ENCODE measurements at places on chromosomes 5 and 9.

- no peak for DNase-seq
Observed at GRCh38 chr5:84362061-84362720, 22.5 kb downstream of the EDIL3 start.

- no peak for DNase-seq
Observed at GRCh38 chr9:102767076-102767475, 228.1 kb upstream of the CYLC2 start.

DNA sequence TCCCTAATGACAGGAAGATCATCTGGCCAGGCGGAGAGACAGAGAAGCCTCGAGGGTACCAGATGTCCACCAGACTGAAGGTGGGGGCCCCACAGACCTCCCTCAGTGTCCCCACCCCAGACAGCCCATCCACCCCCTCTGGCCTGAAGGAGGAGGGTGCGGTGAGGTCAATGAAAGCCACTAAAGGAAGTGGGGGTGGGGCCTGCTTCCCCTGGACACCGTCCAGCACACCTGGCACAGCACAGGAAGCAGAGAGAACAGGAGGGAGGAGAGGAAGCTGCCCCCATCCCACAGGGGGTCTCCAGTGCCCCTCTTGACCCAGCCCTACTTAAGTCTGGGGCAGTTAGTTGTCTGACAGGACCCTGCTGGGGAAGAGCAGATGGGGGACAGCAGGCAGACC is 11.2 kb downstream of the LRRC26 start:
- no peak for DNase-seq

DNA sequence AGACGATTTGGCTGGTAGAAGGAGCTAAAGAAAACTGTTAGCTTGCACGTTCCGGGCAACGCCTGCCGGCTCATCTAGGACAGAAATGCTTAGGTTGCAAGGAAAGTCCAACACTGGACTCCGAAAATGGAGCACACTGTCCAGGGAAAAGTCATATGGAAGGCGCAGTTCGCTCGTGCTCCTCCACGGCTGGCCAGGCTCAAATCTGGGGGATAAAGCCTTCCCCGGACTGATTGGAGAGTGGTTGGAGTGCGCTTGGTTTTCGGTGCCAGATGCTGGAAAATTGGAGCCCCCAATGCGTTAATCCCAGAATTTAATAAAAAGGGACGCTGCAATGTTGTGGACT is 955 bp downstream of the CDH6 start:
- DNase-seq, result no peak

DNA sequence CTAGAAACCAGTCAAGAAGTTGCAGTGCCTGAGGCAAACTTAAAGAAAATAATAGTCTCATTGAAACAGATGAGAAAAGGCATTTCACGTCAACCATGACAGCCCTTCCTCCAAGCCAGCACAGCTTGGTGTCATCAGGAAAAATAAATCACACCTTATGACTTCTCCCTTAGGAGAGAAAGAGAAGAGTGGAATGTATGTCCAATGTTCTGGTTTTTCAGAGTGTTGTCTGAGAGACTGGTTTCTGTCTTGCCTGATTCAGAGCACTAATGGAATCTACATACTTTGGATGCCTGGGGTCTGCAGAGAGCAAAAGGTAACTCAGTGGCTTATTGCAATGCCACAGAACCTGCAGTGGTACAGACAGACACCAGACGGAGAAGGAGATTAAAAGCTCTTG is 105.5 kb upstream of the PDE4D start:
- DNase-seq, result no peak

DNA sequence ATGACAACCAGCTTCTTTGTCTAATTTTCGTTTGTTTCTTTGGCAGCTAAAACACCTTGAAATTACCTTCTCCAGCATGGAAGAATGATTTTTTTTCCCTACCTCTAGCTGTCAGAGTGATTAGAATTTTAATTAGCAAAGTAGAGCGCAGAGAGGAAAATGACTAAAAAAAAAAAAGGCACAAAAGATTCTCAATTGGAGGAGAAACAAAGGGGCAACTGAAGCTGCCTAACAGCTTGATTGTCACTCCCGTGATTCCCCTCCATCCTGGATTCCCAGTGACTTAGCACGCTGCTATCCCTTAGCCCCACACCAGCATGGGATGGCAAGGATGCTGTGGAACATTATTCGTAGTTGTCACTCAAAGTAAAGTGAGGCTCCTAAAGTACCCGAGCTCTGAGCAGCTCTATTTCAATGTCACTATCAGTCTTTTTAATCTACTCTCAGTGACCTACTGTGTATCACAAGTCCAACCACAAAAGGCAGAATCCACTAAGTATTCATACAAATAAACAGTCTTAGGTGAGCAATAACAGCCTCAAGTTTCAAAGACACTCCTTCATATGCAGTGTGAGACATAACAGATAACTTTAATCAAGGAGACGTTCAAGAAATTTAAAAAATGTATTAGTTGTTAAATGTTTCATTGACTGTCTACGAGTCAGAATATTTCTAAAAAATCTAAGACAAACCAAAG is 710.0 kb upstream of the GRAMD2B start:
- DNase-seq, result no peak

DNA sequence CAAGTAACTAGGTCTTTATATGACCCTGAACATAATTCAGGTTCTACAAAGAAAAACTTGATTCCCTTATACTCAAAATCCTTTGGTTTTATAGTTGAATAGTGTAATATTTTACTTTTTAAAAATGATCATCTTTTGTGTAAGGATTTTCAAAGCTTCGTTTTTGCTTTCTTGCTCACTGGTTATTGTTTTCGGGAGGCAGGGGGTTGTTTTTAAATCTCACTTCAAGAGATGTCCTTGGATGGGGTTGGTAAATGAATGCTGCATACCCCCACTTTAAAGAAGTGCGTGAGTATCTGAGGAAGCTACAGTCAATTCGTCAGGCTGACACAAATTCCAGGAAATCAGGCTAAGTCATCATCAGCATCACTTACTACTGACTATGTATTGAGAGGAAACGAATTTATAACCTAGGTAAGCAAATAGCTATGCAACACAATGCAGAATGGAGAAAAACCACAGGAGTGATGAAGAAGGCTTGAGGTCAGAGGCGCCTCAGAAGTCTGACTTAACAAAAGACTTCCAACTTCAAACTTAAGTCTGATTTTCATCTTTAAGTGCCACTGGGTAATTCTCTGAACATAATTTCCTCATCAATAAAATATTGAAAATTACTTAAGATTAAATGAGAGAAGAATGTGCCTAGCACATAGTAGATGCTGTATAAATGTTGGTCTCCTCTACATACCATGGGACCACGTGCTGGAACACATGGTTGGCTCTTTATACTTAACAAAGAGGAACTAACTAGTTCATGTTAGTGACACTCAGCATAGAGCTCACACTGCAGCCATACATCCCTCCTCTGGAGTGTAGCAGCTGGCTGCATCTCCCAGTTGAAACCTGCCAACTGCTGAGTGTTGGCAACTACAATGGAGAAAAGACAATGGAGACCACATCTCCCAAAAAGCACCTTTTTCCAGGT is 106.0 kb upstream of the KIF2A start:
- DNase-seq, result no peak

GRCh38 chr5:144032375-144032774 is 138.1 kb downstream of the YIPF5 start:
- no peak for DNase-seq

DNA sequence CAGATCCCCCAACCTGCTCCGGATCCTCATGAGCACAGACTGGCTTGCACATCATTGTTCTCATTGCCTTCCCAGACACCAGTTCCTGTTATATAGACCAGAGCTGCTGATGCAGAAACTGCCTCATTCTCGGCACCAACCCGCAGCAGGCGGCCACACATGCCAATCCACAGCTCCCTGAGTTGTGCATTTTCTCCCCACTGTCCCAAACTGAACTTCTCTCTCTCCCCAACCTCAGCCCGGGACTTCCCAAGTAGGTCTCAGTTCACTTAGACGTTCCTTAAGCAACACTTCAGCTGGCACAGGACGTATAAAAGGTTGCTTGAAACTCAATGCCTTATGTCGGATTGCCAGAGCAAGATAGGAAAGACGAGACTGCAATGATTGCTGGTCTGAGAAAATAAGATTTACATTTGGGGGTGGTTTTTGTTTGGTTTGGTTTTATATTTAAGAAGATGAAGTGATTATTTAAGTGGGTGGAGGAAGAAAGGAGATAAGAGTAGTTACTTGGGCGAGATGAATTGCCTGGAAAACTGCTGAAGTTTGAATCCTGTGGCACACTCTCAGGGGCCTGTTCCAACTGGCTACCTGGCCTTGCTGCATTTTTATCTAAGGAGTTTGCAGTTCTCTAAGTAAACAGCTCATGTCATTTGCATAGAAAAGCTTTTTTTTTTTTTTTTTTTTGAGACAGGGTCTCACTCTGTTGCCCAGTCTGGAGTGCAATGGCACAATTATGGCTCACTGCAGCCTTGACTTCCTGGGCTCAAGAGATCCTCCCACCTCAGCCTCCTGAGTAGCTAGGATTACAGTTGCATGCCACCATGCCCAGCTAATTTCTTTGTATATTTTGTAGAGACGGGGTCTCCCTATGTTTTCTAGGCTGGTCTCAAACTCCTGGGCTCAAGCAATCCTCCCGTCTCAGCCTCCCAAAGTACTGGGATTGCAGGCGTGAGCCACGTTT is 155.4 kb downstream of the GOLPH3 start:
- no peak for DNase-seq

GRCh38 chr9:20112205-20112783 is 323.5 kb upstream of the SLC24A2 start:
- DNase-seq, result no peak

- no peak for DNase-seq
Observed at GRCh38 chr9:81605170-81605670, 84.1 kb downstream of the TLE1 start.

DNA sequence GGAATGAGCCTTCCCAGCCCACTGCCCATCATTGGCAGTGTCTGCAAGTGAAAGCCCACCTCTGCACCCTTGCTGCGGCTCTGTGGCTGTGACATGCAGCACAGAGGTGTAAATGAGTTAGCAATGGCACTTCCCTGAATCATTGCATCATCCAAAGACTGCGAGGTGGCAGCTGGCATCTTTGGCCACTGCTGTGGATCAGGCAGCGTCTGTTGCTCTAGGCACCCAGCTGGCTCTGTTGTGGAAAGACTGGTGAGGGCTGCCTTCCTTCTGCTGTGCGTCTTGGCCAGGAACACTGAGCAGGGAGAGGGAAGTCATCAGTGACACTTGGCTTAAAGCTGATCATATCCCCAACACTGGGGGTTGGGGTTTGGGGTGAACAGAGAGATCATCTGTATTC is 64.5 kb downstream of the MFAP3 start:
- DNase-seq, result no peak

- no peak for DNase-seq
Observed at GRCh38 chr5:30878296-30878695, 315.2 kb upstream of the CDH6 start.

DNA sequence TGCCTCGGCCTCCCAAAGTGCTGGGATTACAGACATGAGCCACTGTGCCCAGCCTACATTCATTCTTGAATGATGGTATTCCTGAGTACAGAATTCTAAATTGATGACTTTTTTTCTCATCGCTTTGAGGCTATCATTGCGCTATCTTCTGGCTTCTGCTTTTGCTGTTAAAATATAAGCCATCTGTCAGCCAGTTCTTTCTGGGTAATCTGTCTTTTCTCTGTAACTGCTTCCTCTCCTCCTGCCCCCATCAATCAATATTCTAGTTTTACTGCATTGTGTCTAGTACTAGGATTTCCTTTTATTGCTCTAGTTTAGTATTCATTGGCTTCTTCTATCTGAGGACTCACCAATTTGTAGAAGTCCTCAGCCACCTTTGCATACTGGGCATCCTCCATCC is 89.0 kb downstream of the PLPP1 start:
- no peak for DNase-seq

DNA sequence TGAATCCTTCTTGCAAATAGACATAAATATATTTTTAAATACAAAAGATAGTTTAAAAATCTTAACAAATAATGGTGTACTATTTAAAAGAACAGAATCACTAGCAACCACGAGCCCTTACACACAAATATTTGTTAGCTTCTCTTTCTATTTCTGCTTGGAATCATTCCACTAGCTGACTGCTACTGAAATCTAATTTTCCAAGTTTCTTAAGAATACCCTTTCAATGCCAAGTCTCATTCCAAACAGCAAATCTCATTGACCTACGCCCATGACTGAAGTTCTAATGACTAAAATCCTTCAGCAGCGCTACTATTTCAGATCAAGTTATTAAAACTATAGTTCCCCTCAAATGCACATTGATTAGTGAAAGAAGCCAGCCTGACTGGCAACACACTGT is 13.2 kb upstream of the PPP1R2B start:
- no peak for DNase-seq

- DNase-seq, result no peak
Observed at GRCh38 chr5:15564523-15564922, 64.5 kb downstream of the FBXL7 start.

GRCh38 chr5:131260895-131261294 is 3.0 kb upstream of the CDC42SE2 start:
- peak; percentile 5 for DNase-seq

GRCh38 chr5:74113927-74114326 is 487.9 kb downstream of the ARHGEF28 start:
- no peak for DNase-seq

DNA sequence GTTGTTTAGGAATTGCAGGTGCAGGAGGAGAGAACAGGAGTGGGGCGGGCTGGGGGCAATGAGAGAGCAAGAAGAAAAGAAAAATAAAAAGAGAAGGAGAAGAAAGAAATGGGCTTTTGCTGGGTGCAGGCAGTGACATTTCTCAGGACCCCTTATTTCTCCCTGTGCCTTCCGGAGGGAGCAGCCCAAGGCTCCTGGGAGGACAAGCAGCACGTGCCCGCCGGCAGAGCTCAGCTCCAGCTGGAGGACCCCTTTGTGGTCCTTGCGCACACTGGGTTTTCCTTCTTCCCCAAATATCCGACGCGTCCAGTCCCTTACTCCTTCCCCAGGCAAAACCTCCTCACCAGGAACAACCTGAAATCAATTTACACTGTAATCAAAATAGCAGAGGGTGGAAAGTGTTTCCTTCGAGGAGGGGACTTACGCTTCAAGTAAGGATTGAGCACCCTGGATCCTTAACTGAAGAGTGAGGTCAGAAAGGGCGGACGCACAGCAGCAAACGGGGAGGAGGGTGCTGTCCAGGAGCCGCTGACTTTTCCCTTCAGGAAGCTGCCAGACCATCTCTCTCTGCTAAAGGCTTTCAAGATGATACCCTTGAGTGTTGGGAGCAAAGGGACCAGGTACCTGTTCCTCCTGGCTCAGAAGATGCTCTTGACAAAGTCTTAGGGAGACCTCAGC is 2.1 kb downstream of the BTNL9 start:
- DNase-seq, result no peak
